ENCODE measurements at places on chromosomes 3 and 15. TPM values are rescaled to one million over a fixed set of nuclear protein-coding genes. Genes with fewer than 3 reads are reported as not detected.

GPR62 gene
- total RNA-seq = not detected

GRCh38 chr3:30078736-30079135 is 527.7 kb upstream of the TGFBR2 start:
- ATAC-seq = no peak

GRCh38 chr3:48268936-48269561 is 28.1 kb downstream of the ZNF589 start:
- peak; percentile 61 for ATAC-seq

DNA sequence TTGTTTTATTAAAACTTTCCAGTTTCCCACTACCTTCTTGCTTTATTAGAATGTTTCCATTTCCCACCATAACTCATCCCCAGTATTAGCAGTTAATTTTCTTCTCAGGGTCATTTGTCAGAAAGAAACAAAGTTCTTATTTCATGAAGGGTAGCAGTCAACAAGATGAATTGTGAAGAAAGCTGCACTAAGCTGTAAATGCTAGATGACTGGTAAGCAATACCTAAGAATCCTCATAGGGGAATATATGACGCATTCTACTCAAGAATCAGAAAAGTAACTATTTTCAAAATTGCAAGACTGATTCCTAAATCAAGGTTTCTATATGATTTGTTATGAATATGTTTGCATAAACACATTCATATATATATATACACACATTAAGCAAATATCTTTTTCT is 48.8 kb upstream of the WDR5B start:
- ATAC-seq = peak; percentile 52

- ATAC-seq = no peak
These were observed 89.4 kb downstream of the PLOD2 start for GRCh38 chr3:146071632-146072031.

GRCh38 chr3:187641320-187642016 is 28.7 kb downstream of the SST start:
- ATAC-seq = no peak

DNA sequence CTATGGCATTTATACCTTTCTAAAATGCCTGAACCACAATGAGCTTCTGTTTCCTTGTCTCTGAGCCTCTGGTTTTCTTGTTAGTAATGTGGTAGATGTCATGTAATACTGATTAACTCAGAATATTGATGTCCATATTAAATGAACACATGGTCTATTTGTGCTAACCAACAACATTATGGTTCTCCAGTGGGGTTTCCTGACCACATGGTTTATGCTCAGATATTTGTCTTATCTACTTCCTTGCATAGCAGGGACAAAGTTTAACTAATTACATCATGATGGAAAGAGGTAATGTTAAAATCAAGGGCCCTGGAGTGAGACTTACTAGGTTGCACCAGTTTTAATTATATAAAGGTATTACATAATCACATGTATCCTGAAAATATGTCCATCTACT is 62.6 kb upstream of the SCN10A start:
- ATAC-seq = no peak
